ENCODE measurements at places on chromosomes 13 and 19.
A peak's percentile ranks its signal among the peaks of the same experiment; 100 is the strongest.

DNA sequence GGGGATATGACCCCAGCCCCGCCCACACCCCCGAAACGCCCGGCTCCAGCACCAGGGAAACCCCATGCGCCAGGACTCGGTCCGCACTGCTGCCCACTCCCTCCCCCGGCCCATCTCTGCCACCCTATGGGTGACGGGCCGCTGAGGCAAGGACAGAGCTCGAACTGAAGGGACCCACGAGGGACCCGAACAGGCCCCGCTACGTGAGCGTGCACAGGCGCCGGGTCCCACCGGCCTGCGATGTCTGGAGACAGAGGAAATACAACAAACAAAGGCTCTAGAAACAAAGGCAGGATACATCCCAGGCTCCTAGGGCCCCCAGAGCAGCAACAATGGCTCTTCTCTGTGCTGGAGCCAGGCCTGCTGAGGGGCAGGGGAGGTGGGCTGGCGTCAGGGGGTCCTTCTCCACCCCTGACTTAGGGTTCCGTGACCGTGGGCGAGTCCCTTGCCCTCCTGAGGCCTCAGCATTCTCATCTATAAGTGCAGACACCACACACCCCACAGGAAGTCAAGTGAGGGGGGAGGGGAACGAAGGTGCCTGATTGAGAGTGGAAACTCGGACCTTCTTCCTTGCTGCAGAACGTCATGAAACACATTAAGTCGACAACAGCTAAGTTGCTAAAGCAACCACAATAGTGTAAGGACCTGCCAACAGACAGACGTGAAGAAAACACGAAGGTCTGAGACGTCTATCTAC is 3.1 kb downstream of the ABHD17A start:
- DNase-seq = no peak

DNA sequence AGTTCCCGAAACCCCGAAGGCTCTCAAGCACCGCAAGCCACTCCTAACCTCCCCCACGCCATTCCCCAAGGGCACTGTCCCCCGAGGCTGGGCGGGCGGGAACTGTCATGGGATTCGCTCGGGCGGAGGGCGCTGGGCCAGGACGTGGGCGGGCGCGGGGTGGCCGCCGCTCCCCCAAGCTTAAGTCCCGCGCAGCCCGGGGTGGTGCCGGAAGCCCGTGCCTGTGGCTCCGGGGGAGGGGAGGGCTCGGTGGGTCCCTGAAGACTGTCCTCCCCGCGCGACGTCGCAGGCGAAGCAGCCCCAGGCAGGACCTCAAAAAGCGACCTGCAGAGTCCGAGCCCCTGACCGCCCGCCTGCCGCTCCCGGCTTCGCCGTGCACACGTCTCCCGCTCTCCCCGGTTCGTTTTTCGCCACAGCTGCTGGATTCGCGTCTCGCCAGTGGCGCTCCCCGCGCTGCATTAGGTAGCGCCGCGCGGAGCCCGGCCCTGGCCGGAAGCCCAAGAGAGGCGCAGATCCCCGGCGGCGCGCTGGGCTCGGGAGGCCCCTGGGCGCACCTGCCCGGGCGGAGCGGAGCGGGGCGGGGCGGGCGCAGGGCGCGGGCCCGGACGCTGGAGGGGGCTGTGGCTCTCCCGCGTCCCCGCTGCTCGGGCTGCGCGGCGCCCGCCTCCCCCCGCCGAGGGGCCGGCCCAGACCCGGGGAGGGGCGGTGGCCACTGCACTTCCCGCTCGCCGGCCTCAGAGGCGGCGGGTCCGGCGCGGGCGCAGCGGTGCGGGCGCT is at the start of gene FARP1:
Gene FARP1, plus strand, starts transcription at position 715 of the 777 bp plus-strand sequence. CDS start 70,149 bp downstream, outside the sequence.
- DNase-seq = peak; percentile 72

- no peak for DNase-seq
Measured at GRCh38 chr19:29022165-29022564, 190.8 kb downstream of the UQCRFS1 start.

DNA sequence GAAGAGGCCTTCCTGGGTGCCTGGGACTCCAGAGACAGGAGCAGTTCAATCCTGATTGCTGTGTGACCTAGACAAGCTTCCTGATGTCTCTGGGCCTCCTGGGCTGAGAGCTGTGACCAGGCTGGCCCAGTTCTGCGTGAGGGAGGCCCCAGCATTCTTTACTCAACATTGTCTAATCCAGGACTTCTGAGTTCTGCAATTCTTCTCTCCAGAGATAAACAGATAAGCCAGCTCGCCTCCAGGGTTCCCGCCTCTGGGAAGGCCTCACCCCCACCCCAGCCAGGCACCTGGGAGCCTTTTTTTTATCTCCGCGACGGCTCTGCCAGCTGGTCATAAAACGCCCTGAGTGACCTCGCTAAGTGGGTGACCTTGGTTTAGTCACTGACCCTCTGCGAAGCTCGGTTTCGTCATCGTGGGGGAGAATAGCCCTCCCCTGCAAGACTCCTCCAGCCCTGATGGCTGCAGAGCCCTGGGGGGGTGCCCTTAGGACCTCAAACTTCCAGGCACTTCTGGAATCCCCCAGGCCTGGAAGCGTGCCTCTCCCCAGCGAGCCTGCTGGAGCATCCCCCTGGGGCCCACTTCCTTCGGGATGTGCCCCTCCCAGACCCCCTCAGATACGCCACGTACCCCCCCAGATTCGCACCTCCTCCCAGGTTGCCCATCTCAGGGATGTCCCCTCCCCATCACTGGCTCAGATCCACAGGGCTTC is 1.9 kb downstream of the SULT2B1 start:
- peak; percentile 82 for DNase-seq

DNA sequence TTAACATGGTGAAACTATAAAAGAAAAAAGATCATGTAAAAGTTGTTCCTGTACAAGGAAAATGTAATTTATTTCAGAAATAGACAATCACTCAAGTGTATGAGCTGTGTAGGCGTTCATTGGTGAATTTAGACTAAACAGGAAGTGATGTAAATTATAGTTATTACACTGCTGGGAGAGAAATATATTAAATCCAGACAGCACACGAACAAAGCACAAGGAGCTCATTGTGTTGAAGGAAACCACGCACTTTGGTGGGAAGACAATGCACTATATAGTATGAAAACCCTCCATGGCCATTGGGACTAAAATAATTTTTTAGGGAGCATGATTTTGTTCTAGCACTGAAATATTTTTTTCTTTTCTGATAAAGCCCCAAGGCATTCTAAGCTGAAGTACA is 450.5 kb downstream of the KLF12 start:
- DNase-seq = no peak

DNA sequence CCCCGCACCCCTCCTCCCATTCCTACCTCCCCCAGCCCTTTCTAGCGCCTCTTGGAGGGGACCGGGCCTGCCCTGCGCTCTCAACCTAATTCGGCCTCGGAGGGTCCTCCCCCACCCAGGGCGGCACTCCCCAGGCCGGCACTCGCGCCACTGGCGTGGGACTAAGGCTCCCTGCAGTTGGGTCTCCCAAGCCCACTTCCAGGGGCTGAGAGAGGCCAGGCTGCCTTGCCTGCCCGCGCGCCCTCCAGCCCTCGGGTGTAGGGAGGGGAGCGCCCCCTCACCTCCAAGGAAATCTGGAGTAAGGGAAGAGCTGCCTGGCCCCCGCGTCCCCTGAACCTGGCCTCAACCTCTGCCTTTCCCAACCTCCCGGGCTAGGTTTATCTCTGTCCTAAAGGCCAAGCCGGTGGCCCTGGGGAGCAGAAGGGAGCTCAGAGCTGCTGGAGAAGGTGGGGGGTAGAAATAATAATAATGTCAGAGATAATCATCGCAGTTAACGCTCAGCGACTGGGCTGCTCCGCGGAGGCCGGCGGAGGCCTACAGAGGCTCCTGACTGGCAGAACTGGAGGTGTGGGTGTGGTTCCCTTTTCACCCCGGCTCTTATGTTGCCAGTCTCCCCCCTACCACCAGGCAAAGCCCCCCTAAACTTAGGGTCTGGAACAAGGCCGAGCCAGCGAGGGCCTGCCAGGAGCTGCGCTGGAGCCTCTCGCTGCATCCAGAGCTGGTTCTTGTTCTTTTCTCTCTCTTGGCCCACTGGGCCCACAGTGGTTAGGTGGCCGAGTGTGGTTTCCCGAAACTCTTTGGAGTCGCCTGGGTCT is 9.6 kb downstream of the ZIC2 start:
- DNase-seq = no peak

- no peak for DNase-seq
Measured at GRCh38 chr13:111662451-111662850, 342.0 kb downstream of the TEX29 start.

DNA sequence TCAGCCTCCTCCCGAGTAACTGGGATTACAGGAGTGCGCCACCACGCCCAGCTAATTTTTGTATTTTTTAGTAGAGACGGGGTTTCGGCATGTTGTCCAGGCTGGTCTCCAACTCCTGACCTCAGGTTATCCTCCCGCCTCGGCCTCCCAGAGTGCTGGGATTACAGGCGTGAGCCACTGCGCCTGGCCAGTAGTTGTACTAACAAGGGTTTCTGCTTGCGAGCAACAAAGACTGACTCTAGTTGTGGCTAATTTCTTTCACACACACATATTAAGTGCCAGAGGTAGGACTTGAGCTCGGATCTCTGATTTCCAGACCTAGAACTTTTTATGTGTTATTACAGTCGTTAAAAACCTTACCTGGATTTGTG is 635 bp upstream of the PCCA start:
- DNase-seq = no peak
